Upper lobe of left lung (tissue), 6 donors: ENCODE measurements at places on chromosomes 5 and 9. TPM values are rescaled to one million over a fixed set of nuclear protein-coding genes. Genes with fewer than 3 reads are reported as not detected.

TEK gene
- total RNA-seq, result 42.1 TPM

FOXD1 gene
- total RNA-seq, result 0.54 TPM

OXCT1 gene
- 6.4 TPM for total RNA-seq

PCDHAC2 gene
- 5.4 TPM for total RNA-seq

KCNT1 gene
- total RNA-seq, result not detected

GPR150 gene
- total RNA-seq, result not detected

CA9 gene
- not detected for total RNA-seq

GRIN1 gene
- total RNA-seq, result 2.1 TPM

FYB1 gene
- 24.0 TPM for total RNA-seq

PPIC gene
- 32.0 TPM for total RNA-seq

- no peak for DNase-seq
These were observed 84.5 kb downstream of the BRINP1 start for GRCh38 chr9:119284587-119285337.

- DNase-seq, result no peak
These were observed 67.4 kb downstream of the NSUN2 start for GRCh38 chr5:6565492-6565891.

DNA sequence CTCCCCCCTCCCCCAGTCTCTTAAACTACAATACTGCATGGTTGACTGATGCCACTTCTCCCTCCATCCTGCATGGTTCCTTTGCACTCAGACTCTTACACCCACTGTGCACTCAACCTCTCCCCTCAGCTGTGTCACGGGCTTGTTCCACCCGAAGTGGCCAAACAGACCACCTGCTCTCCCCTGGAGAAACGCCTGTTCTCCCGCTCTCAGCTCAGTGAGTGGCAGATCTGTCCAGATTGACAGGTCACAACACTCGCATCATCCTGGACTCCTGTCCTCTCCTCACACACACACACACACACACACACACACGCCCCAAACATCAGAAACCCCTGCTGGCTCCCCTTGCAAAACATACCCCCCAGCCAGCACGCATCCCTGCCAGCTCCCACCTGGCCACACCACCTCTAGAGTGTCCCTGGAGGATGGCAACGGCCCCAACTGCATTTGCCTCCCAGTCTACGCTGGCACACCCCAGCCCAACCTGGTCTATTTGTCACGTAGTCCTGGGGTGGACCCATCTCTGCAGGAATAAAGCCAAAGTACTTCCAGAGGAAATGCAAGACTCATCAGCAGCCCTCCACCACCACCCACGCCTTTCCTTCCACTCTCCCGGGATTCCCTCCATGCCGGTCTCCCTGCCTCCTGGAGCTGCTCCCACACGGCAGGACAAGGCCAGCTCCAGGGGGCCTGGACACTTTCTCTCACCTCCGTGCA lies 2.9 kb downstream of the OR2V1 start:
- no peak for DNase-seq

DNA sequence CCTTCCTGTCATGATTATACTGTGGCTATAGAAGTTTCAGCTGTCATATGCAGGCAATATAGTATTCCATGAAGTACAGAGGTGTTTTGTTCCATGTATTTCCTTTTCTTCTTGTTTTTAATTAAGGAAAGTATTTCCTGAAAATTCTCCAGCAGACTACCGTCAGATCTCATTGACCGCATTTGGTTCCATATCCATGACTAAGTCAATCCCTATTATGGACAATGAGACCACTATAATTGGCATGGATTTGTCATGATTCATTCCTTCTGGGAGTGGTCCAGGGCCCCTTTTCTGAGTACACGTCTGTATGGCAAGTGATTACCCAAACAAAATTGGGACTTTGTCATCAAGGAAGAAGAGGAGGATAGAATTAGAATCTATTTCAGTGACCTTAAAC lies 283.2 kb upstream of the CLINT1 start:
- DNase-seq, result no peak

GRCh38 chr5:149872351-149873040 lies 72.1 kb downstream of the PDE6A start:
- DNase-seq, result no peak

- DNase-seq, result no peak
These were observed 158.1 kb downstream of the NPR3 start for GRCh38 chr5:32869216-32869615.

GRCh38 chr5:7795306-7795705 lies 55.6 kb downstream of the CFAP90 start:
- peak; percentile 34 for DNase-seq

GRCh38 chr9:110329639-110330230 lies 7.9 kb downstream of the TXNDC8 start:
- no peak for DNase-seq

GRCh38 chr5:34898258-34898895 lies 16.9 kb downstream of the RAD1 start:
- DNase-seq, result peak; percentile 55

GRCh38 chr5:88689668-88690408 lies 193.1 kb downstream of the MEF2C start:
- no peak for DNase-seq

DNA sequence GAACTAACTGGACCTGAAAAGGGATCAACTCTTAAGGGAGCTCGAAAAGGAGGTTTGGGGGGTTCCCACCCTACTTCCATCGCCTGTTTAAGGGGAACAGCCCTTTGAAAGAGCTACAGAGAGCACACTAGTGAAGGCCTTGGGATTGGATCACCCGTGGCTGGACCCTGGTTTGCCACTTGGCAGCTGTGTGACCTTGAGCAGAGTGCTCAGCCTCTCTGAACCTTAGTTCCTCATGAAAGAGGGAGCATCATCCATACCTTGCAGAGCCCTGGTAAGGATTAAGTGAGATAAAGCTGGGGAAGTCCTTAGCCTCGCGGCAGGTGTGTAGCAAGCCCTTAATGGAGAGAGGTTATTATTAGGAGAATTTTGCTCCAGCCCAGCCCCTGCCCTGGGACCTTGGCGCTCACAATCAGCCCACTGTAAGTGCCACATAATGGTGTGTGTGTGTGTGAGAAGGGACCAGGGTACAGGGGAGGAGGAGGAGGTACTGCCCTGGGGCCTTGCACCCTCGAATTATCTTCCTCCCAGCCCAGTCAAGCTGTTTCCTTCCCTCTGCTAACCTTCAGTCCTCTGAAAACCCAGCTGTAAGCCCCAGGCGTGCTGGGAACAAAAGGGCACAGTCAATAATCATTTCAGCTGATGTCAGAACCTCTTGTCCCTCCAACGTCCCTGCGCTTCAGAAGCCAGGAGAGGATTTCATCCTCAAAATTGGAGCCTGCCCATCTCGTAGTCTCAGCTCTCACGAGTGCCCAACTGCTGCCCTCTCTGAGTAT lies 42.9 kb downstream of the FOXI1 start:
- DNase-seq, result no peak

DNA sequence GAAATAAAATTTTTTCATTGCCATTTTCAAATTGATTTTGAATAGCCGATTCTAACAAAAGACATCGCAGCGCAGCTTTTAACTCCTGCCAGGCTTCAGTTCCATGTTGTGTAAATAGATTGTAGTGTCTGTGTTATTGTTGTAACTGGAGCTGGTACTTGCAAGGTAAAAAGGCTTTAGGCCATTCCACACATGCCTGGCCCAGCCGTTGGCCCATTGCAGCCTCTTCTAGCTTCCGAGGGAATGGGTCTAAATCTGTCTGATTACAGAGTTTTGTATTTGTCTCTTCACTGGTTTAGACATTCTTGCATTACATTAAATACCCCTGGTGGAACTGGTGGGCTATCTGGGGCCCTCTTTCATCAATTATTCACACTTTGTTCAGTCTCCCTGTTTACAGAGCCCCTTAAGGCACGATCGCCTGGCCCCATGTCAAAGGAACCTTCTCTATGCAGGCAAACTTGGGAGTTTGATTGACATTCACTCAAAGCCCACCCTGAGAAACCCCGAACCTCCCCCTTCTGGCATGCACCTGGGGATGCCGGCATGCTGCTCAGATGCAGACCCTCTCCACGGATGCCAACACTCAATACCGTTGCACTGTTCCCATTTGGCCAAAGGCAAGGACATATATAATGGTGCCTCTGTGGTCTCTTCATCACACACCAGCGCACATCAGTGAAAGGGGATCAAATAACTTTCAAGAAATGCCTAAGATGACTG lies 281.7 kb upstream of the IRX2 start:
- no peak for DNase-seq

DNA sequence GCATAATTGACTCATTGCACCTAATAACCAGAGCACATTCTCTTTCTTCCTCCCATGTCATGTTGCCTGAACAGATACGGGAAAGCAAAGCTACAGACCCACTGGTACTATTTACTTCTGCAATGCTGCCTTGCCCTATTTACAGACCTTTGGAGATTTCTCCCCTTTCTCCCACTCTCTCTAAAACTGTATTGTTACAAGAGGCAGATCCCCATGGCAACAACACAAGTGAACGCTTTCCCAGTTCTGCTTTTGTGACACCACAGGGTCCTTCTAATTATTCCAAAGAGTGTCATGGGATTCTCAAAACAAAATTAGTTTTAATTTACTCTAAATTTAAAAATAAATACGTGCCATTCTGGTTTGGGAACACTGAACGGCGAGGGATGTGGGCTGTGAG lies 104.7 kb downstream of the KCTD16 start:
- DNase-seq, result no peak

GRCh38 chr5:44933686-44934085 lies 124.9 kb downstream of the MRPS30 start:
- DNase-seq, result no peak

GRCh38 chr5:9339206-9339818 lies 206.6 kb downstream of the SEMA5A start:
- DNase-seq, result no peak

GRCh38 chr9:127943011-127943662 lies 5.5 kb upstream of the DPM2 start:
- no peak for DNase-seq

GRCh38 chr5:105954341-105954740 lies 1716.4 kb downstream of the EFNA5 start:
- no peak for DNase-seq

GRCh38 chr5:25285136-25285535 lies 640.4 kb upstream of the CDH10 start:
- no peak for DNase-seq

DNA sequence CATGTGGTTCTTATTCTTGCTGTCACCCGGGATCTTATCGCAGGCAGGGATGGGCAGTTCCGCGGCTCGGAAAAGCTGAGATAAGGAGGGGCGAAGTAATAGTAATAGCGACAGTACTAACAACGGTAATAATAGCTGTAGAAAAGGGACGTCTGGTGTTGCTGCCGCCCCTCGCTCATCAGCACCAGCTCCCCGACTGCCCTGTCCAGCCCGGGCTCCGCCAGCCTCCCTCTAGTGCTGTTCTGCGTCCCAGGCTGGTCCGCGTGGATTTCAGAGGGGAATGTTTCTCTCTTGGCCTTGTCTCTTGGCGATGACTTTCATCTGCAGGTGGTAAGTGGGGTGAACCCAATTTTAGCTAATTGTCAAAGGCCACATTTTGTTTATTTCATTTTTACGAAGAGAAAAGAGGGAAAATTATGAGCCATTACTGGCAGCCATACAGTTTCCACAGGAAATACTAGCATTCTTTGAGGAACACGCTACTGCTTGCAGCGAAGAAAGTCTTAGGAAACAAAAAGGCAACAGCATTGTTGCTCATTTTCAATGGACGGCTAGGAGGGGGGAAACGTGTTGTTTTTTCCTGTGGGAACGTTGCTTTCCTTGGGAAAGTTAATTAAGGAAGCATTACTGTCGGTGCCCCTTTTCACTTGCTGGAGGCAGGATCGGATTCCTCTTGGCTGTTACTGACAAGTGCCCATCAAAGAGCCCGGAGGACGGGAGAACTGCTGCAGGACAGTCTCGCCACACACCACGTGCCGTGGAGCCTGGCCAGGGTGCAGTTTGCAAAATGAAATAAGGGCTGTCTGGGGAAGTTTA lies 762 bp downstream of the SNCAIP start:
- DNase-seq, result no peak

- no peak for DNase-seq
These were observed 82.4 kb upstream of the BASP1 start for GRCh38 chr5:17135050-17135449.

DNA sequence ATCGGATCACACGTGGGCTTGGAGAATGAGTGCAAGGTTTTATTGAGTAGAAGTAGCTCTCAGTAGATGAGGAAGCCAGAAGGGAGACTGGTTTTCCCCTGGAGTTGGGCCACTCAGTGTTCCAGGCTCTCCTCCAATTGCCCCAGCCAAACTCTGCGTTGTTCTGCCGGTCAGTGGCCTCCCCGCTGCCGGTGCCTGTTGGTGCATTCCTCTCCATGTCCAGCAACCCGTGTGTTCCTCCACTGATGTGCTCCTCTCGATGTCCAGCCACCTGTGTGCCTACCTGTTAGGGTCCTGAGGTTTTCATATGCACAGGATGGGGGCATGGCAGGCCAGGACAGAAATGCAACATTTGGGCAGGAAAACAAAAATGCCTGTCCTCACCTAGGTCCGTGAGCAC lies 888.0 kb upstream of the PTPRD start:
- DNase-seq, result no peak

DNA sequence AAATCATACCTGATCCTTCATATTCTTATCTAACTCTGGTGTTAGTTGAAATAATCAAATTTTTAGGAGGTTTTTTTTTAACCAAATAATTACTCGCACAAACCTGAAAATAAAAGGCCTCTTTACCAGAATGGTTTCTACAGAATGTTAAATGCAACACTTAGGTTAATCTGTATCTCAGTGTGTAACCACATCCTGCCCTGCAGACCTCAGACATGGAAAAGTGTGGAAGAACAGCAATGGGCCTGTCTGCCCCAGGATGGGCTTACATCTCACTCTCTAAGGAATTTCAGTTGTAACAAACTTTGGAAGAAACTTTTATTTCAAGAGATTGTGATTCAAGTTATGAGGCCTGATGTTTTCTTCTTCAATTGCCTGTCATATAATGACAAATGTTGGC lies 32.5 kb upstream of the MIER3 start:
- DNase-seq, result no peak

DNA sequence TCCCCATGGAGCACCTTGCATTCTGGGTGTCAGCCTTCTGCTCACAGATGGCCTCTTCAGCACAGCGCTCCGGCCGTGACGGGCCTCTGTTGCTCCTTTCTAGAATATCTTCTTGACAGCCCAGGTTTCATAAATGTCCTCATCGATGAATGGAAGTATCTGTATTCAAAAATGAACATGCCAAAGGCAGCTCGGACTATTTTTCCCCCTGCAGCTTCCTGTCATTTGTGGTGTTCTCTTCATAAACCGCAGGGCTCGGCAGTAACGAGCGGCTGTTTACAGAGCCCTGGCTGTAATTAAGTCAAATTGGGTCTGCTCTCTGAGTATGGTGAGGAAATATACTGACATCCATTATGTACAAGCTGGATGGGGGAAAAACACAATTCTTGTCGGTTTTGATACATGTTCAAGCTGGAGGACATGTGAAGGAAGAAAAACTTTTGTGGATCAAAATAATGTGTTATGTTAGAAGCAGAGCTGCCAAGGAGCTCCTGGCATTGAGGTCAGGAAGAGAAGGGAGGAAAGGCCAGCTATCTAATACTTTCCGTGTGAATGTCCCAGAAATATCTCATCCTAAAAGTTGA lies 154.1 kb upstream of the CD180 start:
- peak; percentile 30 for DNase-seq

- no peak for DNase-seq
These were observed 32.7 kb downstream of the ZFAND5 start for GRCh38 chr9:72332351-72332750.
